ENCODE measurements at places on chromosomes 7 and 10. TPM values are rescaled to one million over a fixed set of nuclear protein-coding genes. Genes with fewer than 3 reads are reported as not detected.

The OGDHL gene
- 0.09 TPM for polyA plus RNA-seq

The WNT8B gene
- polyA plus RNA-seq = not detected

The CALY gene
- polyA plus RNA-seq = not detected

The KNDC1 gene
- 0.32 TPM for polyA plus RNA-seq

The ZNF438 gene
- polyA plus RNA-seq = 2.8 TPM

The MMD2 gene
- polyA plus RNA-seq = not detected

The DYDC2 gene
- polyA plus RNA-seq = not detected

The SPDYE9 gene
- polyA plus RNA-seq = not detected

Data from keratinocyte (primary cell).